Fibroblast of skin of scalp (primary cell): ENCODE measurements at places on chromosomes 5 and 9.

DNA sequence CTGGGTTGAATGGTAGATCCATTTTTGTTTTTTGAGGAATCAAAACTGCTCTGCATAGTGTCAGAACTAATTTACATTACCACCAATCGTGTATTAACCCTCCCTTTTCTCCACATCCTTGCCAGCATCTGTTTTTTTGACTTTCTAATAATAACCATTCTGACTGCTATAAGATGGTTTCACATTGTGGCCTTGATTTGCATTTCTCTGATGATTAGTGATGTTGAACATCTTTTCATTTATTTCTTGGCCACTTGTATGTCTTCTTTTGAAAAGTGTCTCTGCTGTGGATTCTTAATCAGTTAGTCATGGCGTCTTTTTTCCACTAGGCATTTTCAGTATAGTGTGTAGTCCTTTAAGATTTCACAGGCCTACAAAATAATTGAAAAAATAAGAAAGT, 2144.3 kb upstream of the C9orf72 start:
- DNase-seq = peak; percentile 58

- DNase-seq = no peak
Measured at GRCh38 chr5:18503797-18504328, 869.6 kb downstream of the TAF11L14 start.

DNA sequence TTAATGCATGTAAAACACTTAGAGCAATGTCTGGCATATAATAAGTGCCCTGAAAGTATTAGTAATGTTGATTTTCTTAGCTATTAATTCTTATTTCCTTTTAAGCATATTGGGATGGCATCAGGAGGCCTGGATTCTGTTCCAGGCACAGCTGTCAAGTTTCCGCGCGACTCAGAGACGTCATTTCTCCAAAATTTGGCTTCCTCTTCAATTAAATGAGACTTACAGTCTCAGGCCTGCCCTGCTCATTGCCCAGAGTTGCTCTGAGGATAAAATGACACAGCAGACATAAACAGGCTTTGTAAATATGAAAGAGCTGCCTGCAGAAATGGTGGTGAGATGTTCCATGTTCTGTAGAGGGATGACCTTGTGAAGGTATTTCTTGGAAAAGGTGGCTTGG, 159.8 kb upstream of the GLRA1 start:
- DNase-seq = no peak

DNA sequence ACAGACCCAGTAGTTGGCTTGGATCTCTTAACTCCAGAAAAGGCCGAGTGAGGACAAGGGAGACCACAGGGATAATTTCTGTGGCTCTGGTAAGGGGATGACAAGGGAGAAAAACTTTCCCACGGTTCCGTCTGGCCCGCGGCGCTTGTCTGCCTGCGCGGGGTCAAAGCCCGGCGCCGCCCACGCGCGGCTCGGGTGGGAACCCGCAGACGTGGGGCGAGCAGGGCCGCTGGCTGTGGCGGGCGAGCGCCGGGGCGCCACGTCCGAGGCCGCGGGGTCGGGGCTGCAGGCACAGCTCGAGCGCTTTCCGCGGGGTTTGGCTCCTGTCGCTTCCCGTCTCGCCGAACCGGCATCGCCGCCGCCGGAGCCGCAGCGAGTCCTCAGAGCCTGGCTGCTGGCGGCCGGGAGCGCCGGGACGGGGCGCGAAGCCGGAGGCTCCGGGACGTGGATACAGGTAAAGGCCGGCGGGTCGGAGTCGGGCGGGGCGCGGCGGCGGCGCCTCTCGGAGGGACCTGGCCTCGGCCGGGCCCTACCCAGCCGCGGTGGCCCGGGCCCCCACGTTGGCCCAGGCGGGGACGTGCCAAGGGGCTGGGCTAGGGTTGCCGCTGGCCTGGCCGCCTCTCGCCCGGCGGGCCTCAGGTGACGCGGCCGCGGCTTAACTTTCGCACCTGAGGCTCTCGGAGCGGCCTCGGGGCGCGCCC, at the start of gene RNF180:
Gene RNF180, plus strand, starts transcription at position 344 of the 701 bp plus-strand sequence. CDS start 34,965 bp downstream, outside the sequence.
- DNase-seq = peak; percentile 41

DNA sequence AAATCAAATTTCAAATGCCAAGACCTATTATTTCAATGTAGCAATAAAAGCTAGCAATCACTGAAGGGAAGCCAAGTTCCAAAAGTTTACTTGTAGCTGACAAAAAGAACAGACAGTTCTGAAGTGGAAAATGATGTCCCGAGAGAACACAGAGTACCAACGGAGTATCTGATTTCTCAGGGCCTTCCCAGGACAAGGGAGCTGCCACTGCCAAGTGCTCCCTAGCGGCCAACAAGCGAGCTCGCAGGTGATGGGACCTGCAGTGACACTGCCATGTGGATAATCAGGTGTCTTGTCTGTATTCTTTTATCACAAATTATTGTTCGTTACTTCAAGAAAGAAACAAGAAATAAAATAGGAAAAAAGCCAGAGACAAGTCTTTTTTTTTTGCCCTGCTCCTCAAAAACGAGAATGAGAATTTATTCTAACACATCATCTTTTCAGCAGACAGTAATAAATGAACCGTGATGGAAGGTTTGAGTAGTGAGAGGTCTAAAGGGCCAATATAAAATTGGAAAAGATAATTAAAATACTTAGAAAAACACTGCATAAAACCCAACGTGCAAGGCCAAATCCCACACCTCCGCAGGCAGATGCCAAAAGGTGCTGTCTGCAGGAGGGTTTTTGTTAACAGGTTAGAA, 159.4 kb downstream of the MYO10 start:
- no peak for DNase-seq

DNA sequence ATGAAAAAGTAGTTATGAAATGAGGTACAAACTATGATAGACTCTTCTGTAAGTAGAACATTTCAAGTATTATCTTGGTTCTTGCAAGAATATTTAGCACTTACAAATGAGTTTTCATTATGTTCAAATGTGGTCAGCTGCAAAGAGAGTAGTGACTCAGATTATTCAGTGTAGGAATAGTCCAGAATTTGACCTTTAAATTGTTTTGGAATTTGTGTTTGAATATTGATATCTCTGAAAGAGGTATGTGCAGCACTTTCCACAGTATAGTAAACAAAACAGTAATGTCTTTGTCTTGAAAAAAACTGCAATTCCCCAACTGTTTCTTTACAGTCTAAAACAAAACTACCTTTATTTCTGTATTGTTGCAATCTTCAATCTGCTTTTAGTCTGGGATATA, 56.1 kb downstream of the WDR70 start:
- peak; percentile 3 for DNase-seq

DNA sequence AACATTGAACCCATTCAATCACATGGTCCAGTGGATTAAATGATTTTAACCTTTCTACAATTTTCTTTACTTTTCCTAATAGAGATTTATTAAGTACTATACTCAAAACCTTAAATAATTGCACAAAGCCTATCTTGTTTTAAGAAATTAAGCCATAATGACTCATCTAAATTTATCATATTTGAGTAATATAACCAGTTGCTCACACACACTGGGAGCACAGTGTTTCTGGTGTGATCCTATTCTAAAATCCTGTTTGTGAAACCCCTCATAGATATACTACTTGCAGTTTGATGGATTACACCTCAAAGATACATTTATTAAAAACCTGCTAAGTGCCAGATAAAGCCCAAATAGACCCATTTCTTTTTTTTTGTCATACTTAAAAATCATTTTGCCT, 668.3 kb upstream of the CDH18 start:
- no peak for DNase-seq

- DNase-seq = no peak
Measured at GRCh38 chr9:21694424-21694823, 108.0 kb upstream of the MTAP start.

DNA sequence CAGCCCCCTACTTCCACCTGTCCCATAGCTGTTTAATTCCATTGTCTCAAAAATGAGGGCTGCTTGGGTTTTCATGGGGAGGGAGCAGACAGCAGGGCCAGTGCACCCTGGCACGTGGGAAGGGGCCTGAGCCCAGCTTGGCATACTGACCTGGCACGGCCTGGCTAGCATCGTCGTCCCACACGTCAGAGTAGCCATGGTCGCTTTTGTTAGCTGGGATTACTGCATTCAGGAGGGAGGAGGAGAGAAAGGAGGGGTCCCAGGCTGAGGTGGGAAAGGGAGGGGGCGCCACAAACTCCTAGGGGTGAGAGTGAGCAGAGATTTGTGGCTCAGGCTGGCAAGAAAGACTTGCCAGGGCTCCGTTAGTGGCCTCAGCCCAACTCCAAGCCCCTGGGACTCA, 21.1 kb upstream of the CYSTM1 start:
- no peak for DNase-seq

DNA sequence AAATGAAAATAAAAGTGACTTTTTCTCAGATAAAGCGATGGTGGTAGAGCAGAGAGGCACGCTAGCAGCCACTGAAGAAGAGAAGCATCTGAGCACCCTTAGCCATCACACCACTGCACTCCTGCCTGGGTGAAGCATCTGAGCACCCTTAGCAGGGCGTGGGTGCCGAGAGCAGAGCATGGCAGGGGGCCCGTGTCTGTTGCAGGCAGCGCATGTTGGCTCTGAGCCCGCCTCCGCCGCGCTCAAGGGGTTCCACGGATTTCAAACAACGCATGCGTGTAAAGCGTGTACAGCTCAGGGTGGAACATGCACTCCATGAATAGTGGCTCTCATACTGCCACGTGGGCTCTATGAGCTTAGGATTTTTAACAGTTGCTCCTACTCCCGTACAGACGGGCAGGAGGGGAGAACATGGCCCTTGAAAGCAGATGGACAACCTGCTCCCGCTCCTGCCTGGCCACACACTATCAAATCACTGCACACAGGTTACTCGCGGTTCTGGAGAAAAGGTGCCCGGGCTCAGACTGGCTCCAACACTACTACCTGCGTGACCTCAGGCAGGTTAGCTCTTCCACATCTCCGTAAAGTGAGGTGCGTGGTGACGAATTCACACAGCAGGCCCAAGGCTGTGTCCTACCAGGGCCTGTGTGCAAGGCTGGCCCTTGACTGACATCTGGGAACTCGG, 12.1 kb downstream of the LRRC14B start:
- no peak for DNase-seq

GRCh38 chr9:114430457-114430856, 42.7 kb upstream of the AKNA start:
- no peak for DNase-seq

GRCh38 chr5:133996683-133997252, 8.0 kb downstream of the VDAC1 start:
- no peak for DNase-seq

GRCh38 chr9:135105211-135105745, 17.8 kb downstream of the OLFM1 start:
- no peak for DNase-seq

GRCh38 chr9:122546196-122546595, 6.7 kb upstream of the OR1N2 start:
- no peak for DNase-seq

DNA sequence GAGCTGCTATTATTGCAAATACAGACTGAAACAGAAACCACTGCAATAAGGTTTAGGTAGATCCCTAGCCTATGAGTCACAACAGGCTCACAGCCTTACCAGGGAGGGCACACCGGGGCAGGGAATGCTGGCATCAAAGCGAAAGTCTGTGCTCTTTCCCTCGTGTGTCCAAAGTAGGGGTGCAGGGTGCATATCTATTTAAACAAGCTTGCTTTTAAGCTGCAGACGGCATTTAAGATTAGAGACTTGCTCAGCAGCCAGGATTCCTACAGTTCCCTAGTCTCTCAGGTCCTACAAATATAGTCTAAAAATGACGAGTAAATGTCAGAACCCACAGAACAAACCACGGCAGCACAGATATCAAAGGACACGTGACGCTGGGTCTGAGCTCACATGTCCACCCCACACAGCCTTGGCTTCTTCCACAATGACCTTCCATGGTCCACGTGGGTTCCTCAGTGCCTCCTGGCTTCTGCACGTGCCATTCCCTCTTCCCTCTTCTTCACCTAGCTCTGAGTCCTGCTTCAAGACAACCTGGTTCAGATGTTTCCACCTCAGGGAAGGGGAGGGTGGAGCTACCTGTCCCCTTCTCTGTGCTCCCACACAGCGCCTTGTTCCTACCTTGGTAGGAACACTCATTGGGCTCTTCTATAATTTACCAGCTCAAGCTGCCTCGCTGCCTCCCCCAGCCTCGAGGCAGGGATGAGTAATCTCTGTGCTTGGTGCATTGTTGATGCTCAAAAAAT, 193.2 kb downstream of the MAPKAP1 start:
- DNase-seq = peak; percentile 48

GRCh38 chr5:172789687-172790495, 18.9 kb upstream of the DUSP1 start:
- no peak for DNase-seq

DNA sequence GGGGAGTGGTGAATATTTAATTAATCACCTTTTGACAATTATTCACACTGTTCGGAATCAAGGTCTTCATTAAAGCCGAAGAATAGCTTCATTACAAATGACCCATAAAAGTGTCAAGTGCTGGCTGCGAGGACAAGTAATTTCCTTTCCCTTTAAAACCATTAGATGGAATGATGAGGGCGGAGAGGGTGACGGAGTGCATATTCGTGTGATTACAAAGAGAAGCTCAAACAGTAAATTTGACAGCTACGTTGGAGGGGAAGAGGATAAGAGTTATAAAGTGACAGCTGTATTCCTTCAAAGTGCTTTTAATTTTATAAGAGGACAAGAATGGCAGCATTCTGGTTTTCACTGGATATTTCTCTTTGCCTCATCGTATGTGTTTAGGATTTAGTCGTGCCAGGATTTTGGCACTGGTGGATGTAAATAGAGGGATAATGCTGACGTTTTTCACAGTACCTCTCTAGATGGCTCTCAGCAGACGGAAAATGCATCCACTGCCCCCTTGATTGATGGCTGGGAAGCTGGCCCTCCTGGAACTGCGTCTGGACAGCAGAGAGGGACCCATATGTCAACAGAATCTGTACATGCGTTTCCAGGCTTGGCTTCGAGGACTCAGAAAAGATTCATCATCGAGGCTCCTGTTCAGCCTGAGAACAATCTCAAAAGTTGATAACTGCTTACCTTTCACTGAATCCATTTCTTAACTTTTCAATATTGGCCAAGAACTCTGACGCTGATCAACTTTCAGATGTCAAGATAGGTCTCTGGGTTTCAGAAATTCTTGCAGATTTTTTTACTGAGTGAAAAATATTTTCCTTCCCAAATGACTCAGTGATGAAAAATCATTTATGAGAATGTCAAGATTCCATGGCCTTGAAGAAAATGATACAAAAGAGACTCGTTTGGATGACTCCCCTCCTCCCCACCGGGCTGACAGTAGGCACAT, 50.4 kb upstream of the IRX2 start:
- peak; percentile 3 for DNase-seq

- no peak for DNase-seq
Measured at GRCh38 chr9:4182831-4183230, 117.0 kb downstream of the GLIS3 start.

GRCh38 chr9:134551176-134551575, 90.4 kb upstream of the COL5A1 start:
- DNase-seq = no peak

- no peak for DNase-seq
Measured at GRCh38 chr5:175116466-175117048, 327.4 kb downstream of the DRD1 start.

DNA sequence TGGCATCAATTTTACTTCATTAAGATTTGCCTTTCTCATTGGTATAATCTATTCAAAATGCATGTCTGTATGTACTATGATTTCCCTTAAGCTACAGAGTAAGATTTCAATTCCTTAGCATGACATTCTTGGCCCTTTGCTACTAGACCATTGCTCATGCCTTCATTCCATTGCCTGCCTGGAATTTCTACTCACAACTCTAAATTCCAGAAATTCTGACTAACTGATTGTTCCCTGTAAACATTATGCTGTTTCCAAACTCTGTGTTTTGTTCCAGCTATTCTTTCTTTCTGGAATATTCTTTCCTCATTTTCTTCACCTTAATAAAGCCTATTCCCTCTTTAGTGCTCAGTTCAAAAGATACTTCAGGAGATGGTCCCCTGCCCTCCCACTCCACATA, 568.8 kb upstream of the SEMA6A start:
- DNase-seq = peak; percentile 37

- DNase-seq = peak; percentile 59
Measured at GRCh38 chr9:14281876-14282275, 32.1 kb downstream of the NFIB start.
